ENCODE measurements at places on chromosomes 3 and 15.

DNA sequence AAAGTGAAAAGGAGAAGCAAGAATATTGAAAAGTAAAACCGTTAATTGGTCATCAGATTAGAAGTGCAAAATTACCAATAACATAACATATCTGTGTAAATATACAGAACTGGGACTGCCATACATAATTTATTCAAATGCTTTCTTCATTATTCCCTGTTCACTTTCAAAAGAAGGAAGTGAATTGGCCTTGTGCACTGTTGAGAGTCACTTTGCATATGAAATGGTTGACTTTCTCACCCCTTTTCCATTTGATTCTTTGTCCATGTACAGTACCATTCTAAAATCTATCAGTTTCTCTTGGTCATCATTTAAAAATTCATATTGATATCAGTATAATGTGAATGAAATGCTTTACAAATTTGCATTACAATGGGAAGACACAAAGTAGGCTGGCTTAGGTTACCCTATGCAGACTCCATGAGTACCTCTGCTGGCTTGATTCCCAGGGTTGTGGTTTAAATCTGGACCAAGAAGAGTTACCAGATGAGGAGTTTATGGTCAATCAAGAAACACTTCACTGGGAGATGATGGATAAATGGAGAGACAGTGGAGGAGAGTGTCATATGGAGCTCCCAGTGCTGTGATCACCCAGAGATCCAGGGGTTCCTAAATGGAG, 210.9 kb upstream of the TOPAZ1 start:
- DNase-seq = no peak

DNA sequence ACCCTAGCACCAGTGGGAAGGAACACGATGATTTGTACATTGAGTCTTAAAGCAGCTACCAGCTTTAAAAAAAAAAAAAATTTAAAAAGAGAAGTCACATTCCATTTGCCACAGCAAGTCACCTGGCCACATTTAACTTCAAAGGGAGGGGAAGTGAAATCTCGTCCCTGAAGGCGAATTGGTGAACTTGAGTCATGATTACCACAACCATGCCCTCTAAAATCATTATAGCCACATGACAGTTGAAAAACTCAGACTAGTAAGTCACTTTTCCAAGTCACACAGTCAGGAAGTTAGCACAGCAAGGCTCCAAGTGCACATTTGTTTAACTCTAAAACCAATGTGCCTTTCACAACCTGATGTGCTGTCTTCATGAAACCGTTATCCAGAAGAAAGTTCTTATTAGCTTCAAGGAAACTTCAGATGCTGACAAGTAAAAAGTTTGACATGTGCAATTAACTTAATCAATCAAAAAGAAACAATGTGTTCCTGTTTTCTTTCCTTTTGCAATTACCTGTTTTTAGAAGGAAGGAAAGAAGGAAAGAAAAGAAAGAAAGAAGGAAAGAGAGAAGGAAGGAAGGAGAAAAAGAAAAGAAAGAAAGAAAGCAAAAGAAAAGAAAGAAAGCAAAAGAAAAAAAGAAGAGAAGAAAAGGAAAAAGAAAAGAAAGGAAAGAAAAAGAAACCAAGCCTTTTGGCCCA, 8.3 kb upstream of the THSD4 start:
- DNase-seq = no peak

DNA sequence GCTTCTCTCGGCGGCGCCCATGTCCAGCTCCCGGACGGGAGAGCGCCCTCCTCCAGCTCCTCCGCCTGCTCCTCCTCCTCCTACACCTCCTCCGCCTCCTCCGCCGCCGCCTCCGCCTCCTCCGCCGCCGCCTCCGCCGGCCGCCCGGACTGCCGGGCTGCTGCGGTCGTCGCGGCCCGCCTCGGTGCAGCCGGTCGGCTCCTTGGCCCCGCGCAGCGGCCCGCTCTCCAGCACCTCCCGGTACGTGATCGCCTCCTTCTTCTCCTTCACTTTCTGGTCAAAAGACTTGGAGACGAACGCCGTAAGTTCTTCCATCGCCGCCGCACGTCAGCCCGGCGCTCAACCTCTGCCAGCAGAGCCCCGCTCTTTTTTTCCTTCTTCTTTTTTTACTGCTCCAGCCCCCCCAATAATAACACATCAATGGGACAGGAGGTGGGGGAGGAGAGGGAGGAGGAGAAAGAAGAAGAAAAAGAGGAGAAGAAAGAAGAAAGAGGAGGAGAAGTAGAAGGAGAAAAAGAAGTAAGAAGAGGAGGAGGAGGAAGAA, 438 bp downstream of the SHOX2 start:
- DNase-seq = no peak

DNA sequence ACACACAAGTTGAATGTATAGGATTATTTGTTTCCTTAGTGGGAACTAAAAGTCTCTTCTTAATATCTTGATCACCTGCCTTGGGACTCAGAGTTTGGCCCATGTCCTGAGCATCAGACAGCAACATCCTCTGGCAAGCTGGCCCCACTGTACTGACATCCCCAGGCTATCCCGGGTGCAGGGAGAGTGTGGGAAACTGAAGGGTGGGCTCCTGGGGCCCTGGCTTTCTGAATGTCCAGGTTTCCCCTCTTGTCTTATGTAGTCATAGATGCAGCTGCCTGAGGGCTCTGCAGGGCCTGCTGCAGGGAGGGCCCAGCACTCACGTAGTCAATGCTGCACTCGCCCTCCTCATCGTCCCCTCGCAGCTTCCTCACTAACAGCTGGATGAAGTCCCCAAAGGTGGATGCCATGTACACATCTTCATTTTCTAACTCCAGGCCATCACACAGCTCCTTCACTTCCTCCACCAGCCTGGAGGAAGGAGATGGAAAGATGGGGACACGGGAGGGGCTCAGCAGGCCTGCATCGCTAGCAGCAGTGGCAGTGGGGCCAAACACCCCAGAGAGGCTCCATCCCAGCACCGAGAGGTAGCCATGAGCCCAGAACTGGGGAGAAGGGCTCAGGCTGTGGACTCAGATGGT, 42.8 kb downstream of the ALDH1L1 start:
- no peak for DNase-seq

GRCh38 chr3:161014843-161015749, 90.1 kb downstream of the B3GALNT1 start:
- no peak for DNase-seq

GRCh38 chr15:79440355-79440908, 8.3 kb downstream of the MINAR1 start:
- no peak for DNase-seq

DNA sequence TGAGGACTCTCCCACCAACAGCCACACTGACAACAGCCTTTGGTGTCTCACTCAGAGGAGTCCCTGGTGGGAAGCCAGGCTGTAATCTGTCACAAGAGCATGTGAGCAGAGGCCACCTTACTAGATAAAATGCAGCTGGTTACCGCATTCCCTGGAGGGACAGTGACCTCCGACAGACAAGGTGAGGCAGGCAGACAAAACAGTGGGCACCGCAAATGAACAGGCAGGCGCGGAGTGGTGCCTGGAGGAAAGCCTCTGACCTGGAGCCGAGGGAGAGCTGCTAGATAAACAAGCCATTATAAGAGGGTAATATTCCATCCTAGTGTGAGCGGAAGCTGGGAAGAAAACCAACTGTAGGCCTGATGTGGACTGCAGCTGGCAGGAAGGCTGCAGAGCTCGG, 736.4 kb downstream of the FHIT start:
- DNase-seq = no peak

DNA sequence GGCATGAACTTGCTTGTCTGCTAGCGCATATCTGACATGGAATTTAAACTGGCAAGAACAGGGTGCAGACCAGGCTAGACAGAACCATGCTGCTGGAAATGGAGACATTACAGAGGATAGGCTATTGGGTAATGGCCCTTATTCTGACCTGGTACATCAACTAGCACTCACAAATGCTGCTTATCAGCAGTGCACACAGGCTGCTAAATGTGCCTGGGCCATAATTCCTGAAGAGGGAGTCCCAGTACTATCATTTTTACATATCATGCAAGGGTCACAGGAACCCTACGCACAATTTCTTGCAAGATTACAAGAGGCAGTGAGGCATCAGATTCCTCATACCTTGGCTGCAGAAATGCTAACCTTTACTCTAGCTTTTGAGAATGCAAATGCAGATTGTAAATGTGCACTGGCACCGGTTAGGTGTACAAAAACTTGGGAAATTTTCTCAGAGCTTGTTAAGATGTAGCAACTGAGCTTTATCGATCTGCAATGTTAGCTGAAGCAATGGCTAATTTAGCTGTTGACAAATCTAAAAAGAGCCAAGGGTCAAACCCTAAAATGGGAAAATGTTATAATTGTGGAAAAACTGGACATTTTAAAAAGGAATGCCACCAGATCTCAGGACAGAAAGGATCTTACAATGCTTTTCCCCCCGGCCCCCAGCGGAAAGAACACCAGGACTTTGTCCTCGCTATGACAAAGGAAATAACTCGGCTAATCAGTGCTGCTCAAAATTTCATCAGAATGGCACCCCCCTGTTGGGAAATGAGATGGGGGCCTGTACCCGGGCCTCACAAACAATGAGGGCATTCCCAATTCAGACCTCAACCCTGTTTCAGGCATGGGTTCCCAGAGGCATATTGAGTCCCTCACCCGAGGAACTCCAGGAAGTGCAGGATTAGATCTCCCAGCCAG, 21.1 kb downstream of the CCRL2 start:
- DNase-seq = no peak

DNA sequence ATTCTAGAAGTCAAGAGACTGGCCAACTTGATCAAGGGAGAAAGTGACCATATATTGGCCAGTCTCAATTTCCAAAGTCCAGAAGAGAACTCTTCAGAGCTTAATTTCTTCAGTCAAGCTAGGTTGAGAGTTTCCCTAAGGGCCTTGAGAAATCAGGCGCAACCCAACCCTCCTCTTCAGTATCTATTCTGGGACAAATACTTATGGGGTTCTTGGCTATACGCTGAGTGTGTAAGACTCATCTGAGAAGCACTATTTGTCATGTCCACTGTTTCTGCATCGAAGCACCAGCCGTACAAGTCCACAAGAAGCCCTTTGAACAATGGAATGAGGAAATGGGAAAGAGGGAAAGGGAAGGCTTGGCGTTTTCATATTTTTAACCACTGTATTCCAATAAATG, 379.5 kb downstream of the CTNNB1 start:
- DNase-seq = no peak

- DNase-seq = no peak
These were observed 289.6 kb upstream of the LYSMD4 start for GRCh38 chr15:100022806-100023205.
